HT-29 (cell line): ENCODE measurements at places on chromosomes 1 and 21. TPM values are rescaled to one million over a fixed set of nuclear protein-coding genes. Genes with fewer than 3 reads are reported as not detected.

Gene NEGR1
- total RNA-seq, result not detected in 2 replicates

Gene ALG14
- total RNA-seq, result 1.0 and 2.0 TPM in 2 replicates

GRCh38 chr1:24177161-24177560 lies 9.9 kb downstream of the IFNLR1 start:
- no peak for DNase-seq

DNA sequence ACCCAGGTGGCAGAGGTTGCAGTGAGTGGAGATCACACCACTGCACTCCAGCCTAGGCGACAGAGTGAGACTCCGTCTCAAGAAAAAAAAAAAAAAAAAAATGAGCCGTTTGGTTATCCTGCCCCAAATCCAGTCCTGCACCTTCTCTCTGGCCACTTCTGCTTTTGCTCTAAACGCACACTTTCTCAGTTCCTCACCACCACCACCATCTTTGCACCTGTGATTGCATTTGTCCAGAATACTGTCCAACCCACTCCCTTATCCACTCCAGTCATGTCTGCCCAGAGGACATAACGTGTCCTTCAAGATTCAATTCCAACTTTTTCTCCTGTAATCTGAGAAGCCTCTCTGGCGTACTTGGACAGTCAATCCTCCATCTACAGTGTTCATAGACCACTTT lies 2.2 kb upstream of the NEK2 start:
- no peak for DNase-seq

DNA sequence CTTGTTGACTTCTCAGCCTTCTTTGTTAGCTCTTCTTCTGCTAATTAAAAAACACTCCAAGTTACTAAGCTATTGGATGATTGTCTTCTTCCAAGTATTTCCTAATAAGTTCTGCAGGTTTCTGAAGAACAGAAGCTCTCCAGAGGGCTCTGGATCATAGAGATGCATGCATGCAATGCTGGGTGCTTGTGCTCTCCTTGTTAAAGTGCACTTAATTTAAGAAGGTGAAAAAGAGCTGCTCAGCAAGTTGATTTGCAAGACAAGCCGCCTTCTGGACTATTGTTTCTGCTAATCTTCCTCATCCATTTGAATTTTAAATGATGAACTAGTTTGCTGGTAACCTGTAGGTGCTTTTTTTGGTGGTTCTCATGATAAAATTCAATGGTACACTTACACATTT lies 16.1 kb downstream of the RRP15 start:
- DNase-seq, result no peak

- DNase-seq, result no peak
These were observed 133.9 kb upstream of the IVNS1ABP start for GRCh38 chr1:185450917-185451316.
